ENCODE measurements at places on chromosomes 5 and 9.

DNA sequence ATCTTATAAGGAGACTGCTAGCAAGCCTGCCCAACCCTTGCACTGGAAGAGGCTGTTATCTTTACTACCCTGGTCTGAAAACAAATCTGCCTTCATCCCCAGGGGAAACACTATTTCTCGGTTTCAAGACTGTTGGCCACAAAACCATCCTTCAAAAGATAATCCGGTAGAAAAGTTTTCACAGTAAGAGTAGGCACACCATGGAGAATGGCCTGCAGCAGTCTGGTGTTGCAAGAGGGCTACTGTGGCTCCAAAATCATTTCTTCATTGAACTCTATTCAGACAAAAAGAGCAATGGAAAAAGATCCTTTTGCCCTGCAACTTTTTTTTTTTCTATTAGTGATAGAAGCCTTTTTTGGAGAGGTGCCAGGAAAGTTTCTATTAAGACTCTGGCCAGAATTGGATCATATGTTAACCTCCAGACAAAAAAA, 163.9 kb downstream of the ARHGEF28 start:
- peak; percentile 27 for DNase-seq

- no peak for DNase-seq
Measured at GRCh38 chr9:127173063-127173462, 50.6 kb upstream of the ANGPTL2 start.

DNA sequence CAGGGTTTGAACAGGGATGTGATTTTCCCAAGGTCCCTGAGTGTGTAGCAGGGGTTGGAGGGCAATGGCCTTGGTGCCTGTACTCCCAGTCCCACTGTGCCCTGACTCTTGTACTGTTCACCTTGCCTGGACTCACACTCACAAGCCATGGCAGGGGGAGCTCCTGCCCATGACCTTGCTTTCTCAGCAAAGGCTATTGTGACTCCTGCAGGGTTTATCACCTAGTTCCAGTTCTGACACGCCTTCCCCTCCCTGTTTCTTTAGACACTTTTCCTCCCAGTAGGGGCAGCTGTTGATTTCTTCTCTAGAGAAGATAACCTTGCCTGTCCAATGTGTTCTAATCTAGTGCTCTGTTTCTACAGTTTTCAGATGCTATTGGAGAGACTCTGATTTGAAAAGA, 139.5 kb downstream of the FSTL4 start:
- DNase-seq = no peak

DNA sequence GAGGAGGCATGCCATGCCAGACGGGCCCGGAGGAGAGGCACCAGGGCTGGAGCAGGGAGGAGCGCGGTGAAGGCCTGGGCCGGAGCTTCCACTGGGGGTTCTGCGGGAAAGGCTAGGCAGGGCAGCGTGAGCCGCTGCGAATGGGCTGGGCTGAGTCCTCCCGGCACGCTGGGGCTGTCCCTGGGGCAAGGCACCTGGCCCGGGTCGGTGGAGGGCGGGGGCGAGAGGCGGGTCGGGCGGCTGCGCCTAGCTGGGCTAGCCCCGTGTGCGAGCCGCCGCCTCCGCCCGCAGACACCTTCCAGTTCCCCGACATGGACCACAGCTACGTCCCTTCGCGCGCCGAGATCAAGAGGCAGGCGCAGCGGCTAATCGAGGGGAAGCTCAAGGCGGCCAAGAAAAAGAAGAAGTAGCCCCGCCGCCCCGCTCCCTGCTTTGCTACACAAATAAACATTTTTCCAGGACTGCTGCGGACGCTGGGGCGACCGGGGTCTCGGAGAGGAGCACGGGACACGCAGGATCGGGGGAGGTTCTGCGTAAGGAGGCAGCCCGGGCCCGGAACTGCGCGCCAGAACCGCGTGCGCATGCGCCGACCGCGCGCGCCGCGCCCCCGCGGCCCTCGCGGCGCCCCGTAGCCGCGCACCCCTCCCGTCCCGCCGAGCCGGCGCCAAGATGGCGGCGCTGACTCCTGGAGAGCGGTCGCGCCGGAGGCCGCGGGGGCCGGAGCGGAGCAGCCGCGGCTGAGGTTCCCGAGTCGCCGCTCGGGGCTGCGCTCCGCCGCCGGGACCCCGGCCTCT, at the start of gene RABL6:
Gene RABL6, plus strand, starts transcription at position 668 of the 794 bp plus-strand sequence. CDS start 249 bp downstream, outside the sequence.
- peak; percentile 91 for DNase-seq

GRCh38 chr9:130183133-130183762, 11.0 kb downstream of the NCS1 start:
- DNase-seq = peak; percentile 66

- no peak for DNase-seq
Measured at GRCh38 chr9:112544477-112544876, 57.9 kb downstream of the KIAA1958 start.

DNA sequence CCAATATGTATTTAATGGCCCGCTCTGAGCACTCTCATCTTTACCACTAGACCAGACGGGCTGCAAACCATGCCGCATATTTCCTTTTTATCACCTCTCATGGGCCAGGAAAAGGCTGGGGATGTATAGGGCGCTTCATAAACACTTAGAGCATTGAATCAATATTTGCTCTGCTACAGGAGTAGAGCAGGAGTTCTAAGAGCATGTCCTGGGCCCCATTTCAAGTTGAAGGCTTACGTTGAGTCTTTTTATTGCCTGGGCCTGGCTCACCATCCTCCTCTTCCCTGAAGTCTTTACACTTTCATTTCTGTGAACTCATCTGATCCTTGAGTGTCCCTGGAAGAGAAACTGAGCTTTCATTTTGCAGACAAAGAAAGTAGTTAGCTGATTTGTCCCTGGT, 112.4 kb downstream of the FSTL4 start:
- DNase-seq = no peak

GRCh38 chr5:78537821-78538220, 110.8 kb downstream of the LHFPL2 start:
- peak; percentile 83 for DNase-seq

GRCh38 chr5:159657771-159658170, 258.5 kb upstream of the ADRA1B start:
- DNase-seq = no peak

GRCh38 chr5:174734571-174735497, 10.5 kb downstream of the MSX2 start:
- no peak for DNase-seq

GRCh38 chr9:31683116-31683515, 701.3 kb upstream of the ACO1 start:
- peak; percentile 40 for DNase-seq

GRCh38 chr9:135480940-135481310, 1.3 kb downstream of the PPP1R26 start:
- DNase-seq = no peak

DNA sequence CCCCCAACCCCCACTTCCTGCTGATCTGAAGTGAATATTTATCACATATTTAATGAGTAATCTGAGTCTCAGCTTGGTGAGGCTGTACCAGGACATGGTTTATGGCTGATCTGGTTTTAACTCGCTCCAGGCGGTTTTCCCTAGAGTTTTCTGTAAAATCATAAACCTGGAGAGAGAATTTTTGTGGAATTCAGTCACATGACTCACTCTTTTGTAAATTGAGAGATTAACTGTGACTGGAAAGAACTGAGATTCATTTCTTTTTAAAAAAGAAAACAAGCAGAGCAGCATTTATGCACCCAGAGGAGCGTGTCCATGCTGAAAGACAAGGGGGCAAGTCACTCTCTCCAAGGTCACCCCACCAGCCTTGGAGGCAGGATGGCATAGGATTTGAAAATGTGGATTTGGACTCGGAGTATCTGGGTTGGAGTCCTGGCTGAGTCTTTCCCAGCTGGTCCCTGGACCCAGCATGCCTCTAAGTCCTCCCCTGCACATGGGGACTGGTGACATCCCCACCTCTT, 81.8 kb downstream of the ZNF618 start:
- DNase-seq = peak; percentile 70

DNA sequence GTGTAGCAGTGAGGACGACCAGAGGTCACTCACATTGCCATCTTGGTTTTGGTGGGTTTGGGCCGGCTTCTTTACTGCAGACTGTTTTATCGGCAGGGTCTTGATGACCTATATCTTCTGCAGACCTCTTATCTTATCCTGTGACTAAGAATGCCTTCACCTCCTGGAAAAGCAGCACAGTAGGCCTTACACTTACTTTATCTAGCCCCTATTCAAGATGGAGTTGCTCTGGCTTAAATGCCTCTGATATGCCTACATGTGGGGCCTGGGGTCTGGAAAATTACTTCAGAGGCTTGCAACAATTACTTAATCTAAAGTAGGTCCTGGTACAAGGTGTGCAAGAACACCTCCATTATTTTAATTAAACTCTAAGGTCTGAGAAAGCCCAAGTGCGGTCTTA, 86.9 kb upstream of the IL12B start:
- no peak for DNase-seq

All from muscle of back (tissue), 13 donors.